Calu3 (cell line): ENCODE measurements at places on chromosomes 3 and 15.

- peak overlapping the region; percentile 69 for H3K27ac ChIP-seq
- H3K4me1 ChIP-seq, result peaks cover 35% of the 10 kb centered on the region
- H3K36me3 ChIP-seq, result peaks cover 44% of the 10 kb centered on the region
- DNase-seq, result peak; percentile 83
- peak overlapping the region; percentile 82 for H3K4me3 ChIP-seq
These were observed 681 bp downstream of the PIK3CB start for GRCh38 chr3:138833899-138834595.

DNA sequence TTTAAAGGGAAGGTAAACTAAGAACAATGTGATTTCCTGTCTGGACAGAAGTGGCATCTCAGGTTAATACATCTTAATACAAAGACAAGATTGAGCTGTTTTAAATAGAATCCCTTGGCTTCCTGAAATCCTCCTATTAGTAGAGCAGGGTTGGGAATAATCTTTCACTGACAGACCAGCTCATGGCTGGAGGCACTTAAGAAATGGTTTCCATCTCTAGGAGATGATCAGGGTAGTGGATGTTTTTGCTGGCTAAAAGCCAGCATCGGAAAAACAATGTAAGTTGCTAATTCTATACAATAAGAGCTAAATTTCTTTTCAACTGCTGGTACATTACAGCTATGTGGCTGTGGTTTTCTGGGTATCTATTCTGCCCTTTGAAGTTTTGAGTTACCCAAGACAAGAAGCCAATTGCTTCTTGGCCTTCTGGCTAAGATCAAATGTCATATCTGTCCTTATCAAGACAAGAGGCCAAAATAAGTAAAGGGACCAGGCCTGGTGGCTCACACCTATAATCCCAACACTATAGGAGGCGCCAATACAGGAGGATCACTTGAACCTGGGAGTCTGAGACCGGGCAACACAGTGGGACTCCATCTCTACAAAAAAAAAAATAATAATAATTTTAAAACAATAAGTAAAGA is 49.6 kb downstream of the SHQ1 start:
- no peaks in the 10 kb centered on the region for H3K4me1 ChIP-seq
- DNase-seq, result no peak
- H3K4me3 ChIP-seq, result no peak overlapping the region
- H3K27ac ChIP-seq, result no peak overlapping the region

- H3K4me3 ChIP-seq, result peak within 1 kb of the TSS; percentile 48
- H3K36me3 ChIP-seq, result no peaks in the 10 kb centered on the region
- H3K27me3 ChIP-seq, result peaks cover 66% of the 10 kb centered on the region
- no peaks in the 10 kb centered on the region for H3K4me1 ChIP-seq
These were observed at the start of gene CACNA2D3 for GRCh38 chr3:54122324-54123002. Gene CACNA2D3, plus strand, starts transcription at chr3:54122552.

DNA sequence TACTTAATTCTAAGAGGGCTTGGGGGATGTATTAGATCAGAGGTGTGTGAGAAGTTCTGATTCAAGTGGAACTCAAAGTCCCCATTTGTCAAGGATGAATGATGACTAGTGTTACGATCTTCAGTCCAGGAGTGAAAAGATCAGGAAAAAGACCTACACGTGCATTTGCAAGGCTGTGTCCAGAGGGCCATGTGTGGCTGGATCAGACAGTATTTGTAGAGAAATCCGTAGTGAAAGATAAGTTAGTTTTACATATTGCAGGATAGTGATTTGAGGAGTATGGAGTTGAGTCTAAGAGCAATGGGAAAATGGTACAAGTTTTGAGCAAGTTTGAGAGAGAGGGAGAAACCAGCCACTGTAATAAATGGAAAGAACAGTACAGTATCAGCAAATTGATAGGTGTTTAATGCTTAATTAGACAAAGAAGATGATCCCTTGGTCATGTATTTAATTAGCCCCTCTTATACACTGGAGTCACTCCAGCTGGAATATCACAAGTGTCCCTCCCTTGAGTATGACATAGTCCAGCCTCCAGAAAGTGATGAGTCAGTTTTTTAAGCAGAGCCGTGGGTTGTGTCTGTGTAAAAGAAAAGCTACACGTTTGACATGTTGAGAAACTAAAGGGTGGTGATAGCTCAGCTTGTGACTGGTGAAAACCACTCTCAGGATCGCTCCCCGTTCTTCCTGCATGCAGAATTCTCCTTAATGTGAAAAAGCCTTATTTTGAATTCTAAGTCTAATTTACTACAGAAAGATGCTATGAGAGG is 348.8 kb downstream of the ROBO1 start:
- no peak for DNase-seq
- H3K4me3 ChIP-seq, result no peak overlapping the region
- no peaks in the 10 kb centered on the region for H3K36me3 ChIP-seq
- no peaks in the 10 kb centered on the region for H3K27me3 ChIP-seq
- H3K27ac ChIP-seq, result no peak overlapping the region
- H3K4me1 ChIP-seq, result peaks cover 8% of the 10 kb centered on the region

DNA sequence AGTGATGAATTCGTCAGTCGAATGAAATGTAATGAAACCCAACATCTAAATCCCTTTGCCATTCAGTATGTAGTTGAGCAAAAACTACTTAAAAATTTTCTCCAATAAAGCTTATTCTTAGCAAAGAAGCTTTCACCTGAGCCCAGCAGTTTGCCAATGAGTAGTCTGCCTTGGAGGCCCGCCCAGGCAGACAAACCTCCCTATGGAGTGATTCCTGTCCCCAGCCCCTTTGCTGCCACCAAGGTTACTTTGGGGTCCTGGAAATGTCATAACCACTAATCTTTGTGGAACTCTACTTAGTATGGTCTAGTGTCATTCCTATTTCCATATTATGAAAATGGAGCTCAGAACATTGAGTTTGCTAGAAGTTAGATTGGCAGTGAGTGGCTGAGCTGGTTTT is 12.1 kb downstream of the UBAP1L start:
- no peak overlapping the region for H3K4me3 ChIP-seq
- no peaks in the 10 kb centered on the region for H3K27me3 ChIP-seq
- DNase-seq, result no peak
- H3K36me3 ChIP-seq, result peaks cover 27% of the 10 kb centered on the region
- no peak overlapping the region for H3K27ac ChIP-seq

DNA sequence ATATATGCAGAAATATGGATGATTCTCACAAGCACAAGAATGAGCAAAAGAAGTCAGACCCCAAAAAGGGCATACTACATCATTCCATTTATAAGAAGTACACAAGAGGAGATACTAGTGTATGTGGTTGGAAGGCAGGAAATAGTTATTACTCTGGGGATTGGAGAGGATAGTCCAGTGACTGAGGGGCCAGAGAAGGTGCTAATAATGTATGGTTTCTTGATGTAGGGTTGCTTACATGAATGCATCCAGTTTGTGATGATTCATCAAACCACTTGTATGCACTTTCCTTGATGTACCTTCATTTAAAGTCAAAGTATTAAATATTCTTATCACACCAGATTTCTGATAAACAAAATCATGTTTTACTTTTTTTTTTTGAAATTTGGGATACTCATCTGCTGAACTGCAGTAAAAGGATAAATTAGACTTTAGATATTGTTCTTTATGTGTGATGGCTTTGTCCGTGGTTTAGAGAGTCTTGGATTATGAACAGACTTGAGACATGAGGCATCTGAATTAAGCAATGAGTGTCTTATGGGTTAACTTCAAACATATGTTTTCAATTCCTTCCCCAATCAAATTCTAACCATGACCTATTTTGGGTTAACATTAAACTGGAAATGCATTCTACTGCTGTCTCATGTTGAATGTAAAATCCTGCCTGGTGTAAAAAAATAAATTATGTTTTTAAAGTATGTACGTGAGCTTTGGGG is 171.2 kb downstream of the SEMA6D start:
- H3K4me3 ChIP-seq, result no peak overlapping the region
- H3K27ac ChIP-seq, result no peak overlapping the region
- H3K36me3 ChIP-seq, result no peaks in the 10 kb centered on the region
- DNase-seq, result no peak

DNA sequence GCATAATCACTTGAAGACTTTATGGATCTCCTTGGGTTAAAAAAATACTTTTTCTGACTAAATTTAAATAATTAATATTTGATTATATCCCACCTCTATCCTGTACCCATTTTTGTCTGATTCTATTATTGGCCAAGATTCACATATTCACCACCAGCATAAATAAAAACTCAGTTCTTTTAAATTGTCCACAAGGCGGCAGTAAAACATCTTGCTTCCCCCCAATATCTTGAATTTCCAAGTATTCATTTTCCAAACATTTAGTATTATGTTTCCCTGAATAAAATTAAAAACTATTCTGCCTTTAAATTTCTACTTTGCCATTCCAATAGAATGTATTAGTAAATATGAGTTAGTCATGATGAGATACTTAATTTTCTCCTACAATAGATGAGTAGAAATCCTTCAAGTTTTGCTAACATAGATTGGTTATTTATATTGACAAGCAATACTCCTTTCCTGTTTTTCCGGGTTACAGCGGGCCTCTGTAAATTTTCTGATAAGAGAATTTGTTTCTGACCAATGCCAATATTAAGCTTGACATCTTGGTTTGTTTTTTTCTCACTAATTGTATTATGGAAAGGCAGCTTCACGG is 218.7 kb upstream of the MDFIC2 start:
- H3K27me3 ChIP-seq, result peaks cover 30% of the 10 kb centered on the region
- H3K36me3 ChIP-seq, result no peaks in the 10 kb centered on the region
- no peak overlapping the region for H3K27ac ChIP-seq
- H3K4me1 ChIP-seq, result no peaks in the 10 kb centered on the region
- H3K4me3 ChIP-seq, result no peak overlapping the region

DNA sequence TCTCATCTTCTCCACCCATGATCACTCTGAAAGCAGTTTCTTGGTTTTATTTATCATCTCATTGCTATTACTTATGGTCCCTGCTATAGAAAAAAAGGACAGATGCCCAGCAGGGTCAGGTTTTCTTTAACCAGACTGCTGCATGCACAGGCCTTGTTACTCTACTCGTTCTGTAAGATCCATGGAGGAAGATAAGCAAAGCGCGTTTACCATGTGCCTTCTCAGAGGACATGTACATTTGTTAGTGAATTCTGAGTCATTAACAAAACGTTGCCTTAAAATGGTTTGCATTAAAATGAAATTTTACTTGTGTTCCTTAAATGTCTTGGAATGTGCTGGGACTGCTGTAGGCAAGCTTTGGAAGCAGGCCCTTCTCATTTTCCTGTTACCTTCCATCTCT is 657.3 kb upstream of the KCNMB2 start:
- H3K36me3 ChIP-seq, result no peaks in the 10 kb centered on the region
- no peak overlapping the region for H3K4me3 ChIP-seq
- H3K27ac ChIP-seq, result no peak overlapping the region
- DNase-seq, result no peak

GRCh38 chr3:180283251-180283650 is 246.5 kb upstream of the PEX5L start:
- no peak overlapping the region for H3K4me3 ChIP-seq
- no peaks in the 10 kb centered on the region for H3K36me3 ChIP-seq
- no peak for DNase-seq
- H3K27ac ChIP-seq, result no peak overlapping the region

DNA sequence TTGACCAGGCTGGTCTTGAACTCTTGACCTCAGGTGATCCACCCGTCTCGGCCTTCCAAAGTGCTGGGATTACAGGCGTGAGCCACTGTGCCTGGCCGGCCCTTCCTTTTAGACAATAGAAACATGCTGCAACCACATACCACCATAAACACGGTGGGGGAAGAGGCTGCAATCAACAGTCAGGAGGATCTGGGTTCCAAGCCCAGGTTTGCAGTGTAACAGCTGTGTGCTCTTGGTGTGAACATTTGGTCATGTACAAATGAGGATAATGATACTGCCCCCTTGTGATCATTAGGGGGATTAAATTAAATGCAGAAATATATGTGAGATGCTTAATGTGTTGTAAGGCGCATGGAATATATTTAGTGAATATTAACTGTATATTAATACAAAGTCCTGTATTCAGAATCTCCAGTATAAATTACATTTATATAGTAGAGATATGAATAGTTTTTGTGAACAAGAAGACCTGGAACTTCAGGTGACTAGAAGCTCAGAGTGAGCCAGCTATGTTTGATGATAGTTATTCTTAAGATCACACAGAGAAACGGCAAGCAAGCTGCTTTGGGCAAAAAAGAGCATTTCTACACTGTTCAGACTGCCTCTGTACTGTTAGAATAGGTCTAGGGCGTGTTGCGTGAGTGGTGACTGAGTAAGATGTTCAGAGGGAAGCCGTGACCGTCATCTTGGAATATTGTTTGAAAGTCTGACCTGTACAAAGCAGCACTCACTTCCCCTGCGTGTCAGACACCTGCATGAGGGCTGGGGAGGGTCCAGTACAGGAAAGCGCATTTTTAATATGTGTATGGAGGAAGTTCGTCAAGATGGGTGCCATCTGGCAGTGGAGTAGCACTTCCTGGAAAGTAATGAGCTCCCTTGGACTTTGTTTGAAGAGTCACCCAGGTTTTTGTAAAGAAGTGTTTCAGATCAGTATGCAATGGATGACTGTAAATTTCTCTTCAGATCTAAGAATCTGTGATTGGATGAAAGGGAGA is 125.8 kb downstream of the PGPEP1L start:
- H3K4me1 ChIP-seq, result no peaks in the 10 kb centered on the region
- no peak overlapping the region for H3K27ac ChIP-seq
- no peak overlapping the region for H3K4me3 ChIP-seq
- DNase-seq, result no peak
- no peaks in the 10 kb centered on the region for H3K36me3 ChIP-seq

GRCh38 chr3:190862209-190863118 is at the start of gene GMNC:
Gene GMNC, minus strand, starts transcription at chr3:190862694. Its CDS starts 79 bp downstream, at chr3:190862615.
- H3K4me3 ChIP-seq, result peak within 1 kb of the TSS; percentile 53
- peaks cover 33% of the 10 kb centered on the region for H3K4me1 ChIP-seq
- no peaks in the 10 kb centered on the region for H3K27me3 ChIP-seq
- DNase-seq, result peak; percentile 93
- H3K27ac ChIP-seq, result peak within 1 kb of the TSS; percentile 5

DNA sequence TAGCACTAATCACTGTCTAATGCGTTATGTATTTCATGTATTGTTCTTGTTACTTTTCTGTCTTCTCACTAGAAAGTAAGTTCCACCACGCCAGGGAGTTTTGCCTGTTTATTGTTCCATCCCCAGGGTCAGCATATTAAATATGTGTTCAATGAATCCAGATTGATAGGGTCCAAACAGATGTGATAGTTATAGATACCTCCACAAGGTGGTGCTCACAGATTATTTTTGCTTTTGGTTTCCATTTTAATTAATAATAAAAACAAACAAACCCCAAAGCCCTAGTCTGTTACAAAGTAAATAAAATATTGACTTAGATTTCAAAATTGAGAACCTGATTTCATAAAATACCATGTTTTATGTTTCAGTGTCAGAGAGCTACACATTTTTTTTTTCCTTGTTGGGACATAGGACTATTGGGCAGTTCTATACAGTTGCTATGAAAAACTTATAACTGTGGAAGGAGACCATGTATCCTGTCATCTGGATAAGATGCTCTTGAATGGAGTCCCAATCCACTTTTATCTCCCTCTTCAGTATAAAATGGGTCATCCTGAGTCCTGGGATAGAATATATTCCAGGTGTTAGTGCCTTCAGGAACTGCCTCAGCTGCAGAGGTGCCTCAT is 12.4 kb downstream of the OTOL1 start:
- H3K27ac ChIP-seq, result no peak overlapping the region
- no peaks in the 10 kb centered on the region for H3K4me1 ChIP-seq
- H3K27me3 ChIP-seq, result no peaks in the 10 kb centered on the region
- no peaks in the 10 kb centered on the region for H3K36me3 ChIP-seq
- peak; percentile 10 for DNase-seq
